ENCODE measurements at places on chromosomes 6 and 20.

DNA sequence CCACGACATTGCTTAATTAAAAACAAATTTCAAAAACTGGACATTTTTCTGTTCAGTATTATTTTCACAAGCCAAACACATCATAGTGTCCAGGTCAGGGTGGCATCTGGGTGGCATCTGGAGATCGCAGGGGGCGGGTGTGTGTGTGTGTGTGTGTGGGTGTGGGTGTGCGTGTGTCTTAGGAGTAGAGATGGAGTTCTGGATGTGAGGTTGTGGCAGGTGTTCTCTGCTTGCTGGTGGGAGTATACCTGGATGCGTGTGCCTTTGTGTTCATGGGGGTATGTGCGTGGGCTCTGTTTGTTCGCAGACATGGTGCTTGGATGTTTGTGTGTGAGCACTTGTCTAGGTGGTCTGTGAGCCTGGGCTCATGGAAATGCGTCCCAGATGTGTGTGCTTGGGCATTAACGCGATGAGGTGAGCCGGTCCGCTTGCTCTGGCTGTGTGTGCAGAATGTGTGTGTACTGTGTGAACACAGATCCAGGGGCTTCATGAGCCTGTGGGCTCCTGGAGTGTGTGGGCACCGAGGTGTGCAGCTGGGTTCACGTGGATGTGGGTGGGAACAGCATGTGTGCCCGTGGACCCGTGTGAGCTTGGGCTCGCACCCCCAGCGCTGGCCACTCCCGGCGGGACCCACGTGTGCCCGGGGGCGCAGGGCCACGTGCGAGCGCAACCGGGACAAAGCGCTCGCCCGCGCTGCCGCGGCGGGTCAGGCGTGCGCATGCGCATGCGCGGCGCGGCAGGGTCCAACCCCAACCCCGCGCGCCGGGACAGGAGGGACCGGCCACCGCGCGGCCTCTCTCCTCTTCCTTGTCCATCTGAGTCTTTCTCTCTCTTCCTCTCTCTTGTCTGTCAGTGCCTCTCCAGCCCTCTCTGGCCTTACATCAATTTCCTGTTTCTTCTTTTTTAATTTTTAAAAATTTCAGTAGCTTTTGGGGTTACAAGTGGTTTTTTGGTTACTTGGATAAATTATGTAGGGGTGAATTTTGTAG lies 60.4 kb downstream of the SRC start:
- DNase-seq = no peak

DNA sequence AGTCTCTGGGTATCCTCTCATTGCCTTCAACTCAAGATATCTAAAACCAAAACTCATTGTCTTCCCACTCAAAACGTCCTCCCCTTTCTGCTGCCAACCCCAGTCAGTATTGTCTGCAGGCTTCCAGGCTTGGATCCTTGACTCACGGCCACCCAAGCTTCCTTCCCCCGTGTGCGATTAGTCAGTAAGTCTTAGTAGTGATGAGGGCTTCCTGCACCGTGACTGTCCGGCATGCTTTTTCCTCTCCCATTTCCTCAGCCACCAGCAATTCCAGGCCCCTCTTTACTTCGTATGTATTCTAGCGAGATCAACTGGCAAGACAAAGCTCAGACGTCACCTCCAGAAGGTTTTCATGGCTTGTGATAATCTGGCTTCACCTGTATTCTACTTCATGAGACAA lies 88.6 kb upstream of the DUSP22 start:
- no peak for DNase-seq

- no peak for DNase-seq
Measured at GRCh38 chr20:61652146-61652545, 400.1 kb downstream of the CDH4 start.

DNA sequence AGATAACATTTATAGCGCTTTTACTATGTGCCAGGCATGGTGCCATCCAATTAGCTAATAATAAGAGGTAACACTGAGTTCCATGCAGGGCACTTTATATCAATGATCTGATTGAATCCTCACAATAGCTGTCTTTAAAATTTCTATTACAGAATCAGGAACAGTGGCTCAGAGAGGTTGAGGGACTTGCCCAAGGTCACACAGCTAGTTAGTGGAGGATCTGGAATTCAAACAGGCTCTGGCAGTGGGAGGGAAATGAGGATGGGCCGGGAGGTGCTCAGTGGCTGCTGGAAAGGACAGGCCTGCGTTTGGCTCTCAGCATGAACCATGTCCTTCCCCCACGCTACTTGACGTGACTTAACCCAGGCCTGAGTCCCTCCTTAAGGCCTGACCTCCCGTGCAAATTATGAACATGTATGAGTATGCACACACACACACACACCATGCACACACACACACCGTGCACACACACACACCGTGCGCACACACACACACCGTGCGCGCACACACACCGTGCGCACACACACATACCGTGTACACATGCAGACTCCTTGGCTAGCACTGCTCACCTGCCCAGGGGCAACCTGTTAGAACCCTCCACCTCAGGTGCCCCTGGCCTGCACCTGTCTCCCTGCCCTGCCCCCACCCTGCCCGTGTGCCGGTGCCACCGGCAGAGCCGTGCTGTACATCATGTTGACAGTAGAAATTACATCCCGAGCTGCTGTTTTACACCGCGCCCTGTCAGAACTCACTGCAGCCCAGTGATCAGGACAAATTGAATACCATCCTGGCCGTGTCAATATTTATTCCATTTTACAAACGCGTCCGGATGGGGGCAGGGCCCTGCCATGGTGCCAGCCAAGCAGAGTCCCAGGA lies 43.7 kb downstream of the CDH22 start:
- DNase-seq = no peak

- DNase-seq = no peak
Measured at GRCh38 chr6:111602481-111603011, 3.1 kb downstream of the TRAF3IP2 start.

GRCh38 chr6:75631859-75632635 lies 30.4 kb downstream of the SENP6 start:
- no peak for DNase-seq

- DNase-seq = no peak
Measured at GRCh38 chr6:165129086-165129485, 180.3 kb downstream of the C6orf118 start.

DNA sequence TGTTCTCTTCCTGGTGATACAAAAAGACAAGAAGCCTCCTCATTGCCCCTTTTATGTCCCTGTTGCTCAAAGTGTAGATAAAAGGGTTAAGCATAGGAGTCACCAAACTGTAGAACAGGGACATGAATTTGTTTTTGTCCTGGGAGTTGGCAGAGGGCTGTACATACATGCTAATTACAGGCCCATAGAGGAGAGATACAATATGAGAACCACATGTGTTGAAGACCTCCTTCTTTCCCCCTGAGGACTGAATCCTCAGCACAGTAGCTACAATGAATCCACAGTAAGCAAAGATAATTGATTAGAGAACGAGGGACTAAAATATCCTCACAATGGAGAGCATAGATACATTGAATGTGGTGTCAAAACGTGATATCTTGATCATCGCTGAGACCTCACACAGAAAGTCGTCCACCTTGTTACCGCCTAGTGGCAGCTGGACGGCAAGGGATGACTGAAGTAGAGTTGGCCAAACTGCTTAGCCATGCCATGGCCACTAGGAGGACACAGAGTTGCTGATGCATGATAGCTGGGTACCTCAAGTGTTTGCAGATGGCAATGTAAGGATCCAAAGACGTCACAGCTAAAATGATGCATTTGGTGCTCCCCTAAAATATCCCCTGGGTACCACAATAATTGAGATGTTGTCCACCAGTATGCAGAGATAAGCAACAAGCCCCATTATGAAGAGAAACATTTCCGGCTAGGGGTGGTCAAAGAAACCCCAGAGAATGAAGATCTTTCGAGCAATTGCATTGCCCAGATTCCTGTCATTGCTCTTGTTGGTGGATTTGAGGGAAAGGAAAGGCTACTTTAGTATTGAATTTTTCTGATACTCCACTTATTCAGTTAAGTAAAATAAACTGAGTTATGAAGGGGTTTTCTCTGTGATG lies 15.0 kb downstream of the OR2B3 start:
- no peak for DNase-seq
